ENCODE measurements at places on chromosomes 2 and 18. TPM values are rescaled to one million over a fixed set of nuclear protein-coding genes. Genes with fewer than 3 reads are reported as not detected.

- no peak for DNase-seq
- no peaks in the 10 kb centered on the region for H3K4me1 ChIP-seq
- H3K4me3 ChIP-seq = no peak overlapping the region
Observed at GRCh38 chr18:36724591-36725001, 104.2 kb downstream of the TPGS2 start.

DNA sequence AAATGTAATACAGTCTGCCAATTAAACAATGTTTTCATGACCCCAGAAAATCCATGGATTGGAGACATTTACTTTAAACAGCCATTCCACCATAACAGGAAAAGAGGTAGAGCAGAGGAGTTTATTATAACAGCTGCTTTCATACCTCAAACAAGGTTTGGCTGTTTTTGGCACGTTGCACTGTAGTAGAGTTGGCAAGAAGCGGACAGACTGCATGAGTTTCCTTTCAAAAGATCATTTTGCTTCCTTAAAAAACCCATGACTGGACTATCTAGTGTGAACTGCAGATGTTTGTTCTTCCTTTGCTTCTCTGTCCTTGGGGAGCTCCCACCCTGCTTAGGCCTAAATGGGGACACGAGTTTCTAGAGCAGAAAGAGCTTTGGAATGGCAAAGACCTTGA is 108.5 kb upstream of the THOC1 start:
- no peak overlapping the region for H3K4me3 ChIP-seq
- peaks cover 10% of the 10 kb centered on the region for H3K4me1 ChIP-seq
- H3K36me3 ChIP-seq = no peaks in the 10 kb centered on the region
- H3K27ac ChIP-seq = no peak overlapping the region
- no peaks in the 10 kb centered on the region for H3K27me3 ChIP-seq

- H3K4me3 ChIP-seq = no peak overlapping the region
- no peak overlapping the region for H3K27ac ChIP-seq
- no peaks in the 10 kb centered on the region for H3K27me3 ChIP-seq
- DNase-seq = no peak
Observed at GRCh38 chr2:221671515-221671914, 99.4 kb upstream of the EPHA4 start.

DNA sequence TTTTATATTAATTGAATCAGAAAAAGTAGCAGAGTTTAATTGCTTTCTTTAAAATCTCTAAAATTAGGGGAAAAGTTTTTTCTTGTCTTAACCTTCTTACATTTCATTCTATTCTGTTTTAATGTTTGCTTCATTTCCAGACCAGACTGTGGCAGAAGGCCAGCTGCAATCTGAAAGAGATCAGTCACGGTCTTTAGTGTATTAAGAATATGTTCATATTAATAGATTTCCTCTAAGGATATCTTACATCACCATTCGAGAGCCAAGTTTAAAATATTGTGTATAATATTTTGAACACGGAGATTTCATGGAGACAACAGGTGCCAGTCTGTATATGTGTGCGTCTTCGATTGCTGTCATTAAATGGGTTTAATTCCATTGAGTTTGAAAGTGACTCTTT is 230.9 kb upstream of the ZSWIM2 start:
- no peaks in the 10 kb centered on the region for H3K36me3 ChIP-seq
- no peaks in the 10 kb centered on the region for H3K27me3 ChIP-seq
- peak; percentile 32 for DNase-seq
- no peak overlapping the region for H3K4me3 ChIP-seq

GRCh38 chr2:216385478-216385877 is 13.2 kb upstream of the MARCHF4 start:
- H3K27me3 ChIP-seq = no peaks in the 10 kb centered on the region
- no peak overlapping the region for H3K27ac ChIP-seq
- H3K4me3 ChIP-seq = no peak overlapping the region
- H3K4me1 ChIP-seq = no peaks in the 10 kb centered on the region
- H3K36me3 ChIP-seq = no peaks in the 10 kb centered on the region

- H3K36me3 ChIP-seq = no peaks in the 10 kb centered on the region
- no peaks in the 10 kb centered on the region for H3K27me3 ChIP-seq
- H3K4me1 ChIP-seq = peaks cover 5% of the 10 kb centered on the region
- H3K27ac ChIP-seq = no peak overlapping the region
- DNase-seq = no peak
Observed at GRCh38 chr2:45802499-45803138, 151.1 kb downstream of the PRKCE start.

GRCh38 chr2:14126846-14127245 is 505.7 kb upstream of the LRATD1 start:
- H3K27me3 ChIP-seq = no peaks in the 10 kb centered on the region
- H3K27ac ChIP-seq = no peak overlapping the region
- no peaks in the 10 kb centered on the region for H3K4me1 ChIP-seq

DNA sequence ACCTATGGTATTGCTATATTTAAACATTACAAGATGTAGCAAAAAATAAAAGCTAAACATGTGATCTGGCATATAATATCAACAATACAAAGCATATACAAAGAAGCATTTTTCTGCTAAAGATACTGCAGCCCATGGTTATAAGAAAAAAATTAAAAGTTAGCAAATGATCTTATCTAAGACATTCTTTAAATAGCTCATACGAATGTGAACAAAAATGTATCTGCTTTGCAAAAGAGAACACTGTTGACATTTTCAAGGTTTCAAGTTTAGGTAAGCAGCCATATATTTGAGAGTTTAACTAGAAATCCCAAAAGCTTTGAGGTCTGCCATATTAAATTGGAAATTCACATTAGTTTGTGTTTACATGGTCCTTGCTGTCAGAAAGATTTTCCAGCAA is 301.0 kb upstream of the SLC39A10 start:
- no peak overlapping the region for H3K4me3 ChIP-seq
- no peaks in the 10 kb centered on the region for H3K36me3 ChIP-seq
- no peak for DNase-seq
- no peaks in the 10 kb centered on the region for H3K27me3 ChIP-seq
- H3K27ac ChIP-seq = no peak overlapping the region
- no peaks in the 10 kb centered on the region for H3K4me1 ChIP-seq

- H3K27me3 ChIP-seq = no peaks in the 10 kb centered on the region
- no peaks in the 10 kb centered on the region for H3K36me3 ChIP-seq
- DNase-seq = no peak
- H3K27ac ChIP-seq = no peak overlapping the region
- no peaks in the 10 kb centered on the region for H3K4me1 ChIP-seq
Observed at GRCh38 chr18:27771571-27771970, 405.4 kb downstream of the CDH2 start.

GRCh38 chr2:61898810-61899209 is 6.7 kb upstream of the COMMD1 start:
- H3K4me1 ChIP-seq = no peaks in the 10 kb centered on the region
- H3K27ac ChIP-seq = no peak overlapping the region
- H3K4me3 ChIP-seq = no peak overlapping the region
- DNase-seq = no peak
- H3K36me3 ChIP-seq = no peaks in the 10 kb centered on the region

DYSF gene
- total RNA-seq = 24.5 TPM

SPATA3 gene
- not detected for total RNA-seq
